Suppressor macrophage (primary cell): ENCODE measurements at places on chromosomes 1 and 21.
A peak's percentile ranks its signal among the peaks of the same experiment; 100 is the strongest.

DNA sequence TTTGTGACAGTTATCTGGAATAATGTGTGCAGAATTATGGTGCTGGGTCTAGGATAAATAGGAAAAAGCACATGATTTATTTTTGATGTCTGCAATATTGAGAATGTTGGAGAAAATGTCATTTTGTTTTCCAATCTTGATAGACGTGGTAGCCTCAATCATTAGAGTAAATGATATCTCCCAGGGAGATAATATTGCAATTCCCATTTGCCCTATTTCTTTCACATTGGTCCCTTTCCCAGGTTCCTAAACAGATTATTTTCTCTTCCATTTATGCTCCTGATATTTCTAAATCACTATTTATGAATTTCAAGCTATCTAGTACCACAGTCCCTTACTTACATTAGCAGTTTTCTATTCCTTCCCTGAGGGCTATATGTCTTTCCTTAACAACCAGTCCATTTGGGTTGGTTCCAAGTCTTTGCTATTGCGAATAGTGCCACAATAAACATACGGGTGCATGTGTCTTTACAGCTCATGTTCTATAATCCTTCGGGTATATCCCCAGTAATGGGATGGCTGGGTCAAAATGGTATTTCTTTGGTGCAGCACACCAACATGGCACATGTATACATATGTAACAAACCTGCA lies 447.3 kb downstream of the PLA2G4A start:
- DNase-seq: no peak

DNA sequence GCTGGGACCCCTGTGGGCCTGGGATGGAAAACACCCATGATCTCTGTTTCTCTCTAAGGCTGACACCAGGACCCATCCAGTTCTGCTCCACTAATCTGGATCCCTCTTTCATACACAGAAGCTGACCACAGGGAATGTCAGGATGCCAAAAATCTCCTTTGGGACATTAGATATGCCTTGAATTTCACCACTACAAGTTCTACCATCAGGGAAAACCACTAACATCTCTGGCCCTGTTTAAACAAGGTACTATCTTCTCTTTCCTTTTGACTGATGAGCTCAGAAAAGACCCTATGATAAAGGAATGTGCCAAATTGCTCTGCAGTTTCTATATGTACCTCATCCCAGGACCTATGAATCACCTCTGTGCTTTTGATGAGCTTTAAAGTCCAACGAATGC lies 10.2 kb upstream of the PLXNA2 start:
- no peak for DNase-seq

- no peak for DNase-seq
Observed at GRCh38 chr1:103459346-103459745, 66.2 kb upstream of the RNPC3 start.

DNA sequence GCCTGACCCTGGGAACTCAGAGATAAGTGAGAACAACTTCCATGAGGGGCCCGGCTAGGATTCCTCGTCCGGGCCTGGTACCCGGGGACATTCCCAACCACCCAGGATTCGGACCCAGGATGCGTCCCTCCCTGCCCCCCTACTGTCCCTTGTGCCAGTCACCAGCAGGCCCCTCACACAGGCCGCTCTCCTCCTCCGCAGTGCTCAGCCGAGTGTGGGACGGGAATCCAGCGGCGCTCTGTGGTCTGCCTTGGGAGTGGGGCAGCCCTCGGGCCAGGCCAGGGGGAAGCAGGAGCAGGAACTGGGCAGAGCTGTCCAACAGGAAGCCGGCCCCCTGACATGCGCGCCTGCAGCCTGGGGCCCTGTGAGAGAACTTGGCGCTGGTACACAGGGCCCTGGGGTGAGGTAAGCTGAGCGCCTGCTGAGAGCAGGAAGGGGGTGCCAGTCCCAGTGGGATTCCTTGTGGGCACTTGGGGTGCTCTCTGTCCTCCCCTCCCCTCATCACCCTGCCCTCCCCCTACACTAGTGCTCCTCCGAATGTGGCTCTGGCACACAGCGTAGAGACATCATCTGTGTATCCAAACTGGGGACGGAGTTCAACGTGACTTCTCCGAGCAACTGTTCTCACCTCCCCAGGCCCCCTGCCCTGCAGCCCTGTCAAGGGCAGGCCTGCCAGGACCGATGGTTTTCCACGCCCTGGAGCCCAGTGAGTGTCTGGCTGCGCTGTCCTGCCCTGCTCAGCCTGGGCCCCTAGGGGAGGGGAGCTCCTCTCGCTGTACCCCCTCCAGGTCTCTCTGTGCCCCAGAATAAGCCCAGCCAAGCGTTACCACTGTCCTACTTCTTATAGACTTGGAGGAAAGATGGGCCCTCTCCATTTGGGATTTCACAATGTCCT lies 9.8 kb downstream of the ADAMTSL4 start:
- DNase-seq: peak; percentile 67

DNA sequence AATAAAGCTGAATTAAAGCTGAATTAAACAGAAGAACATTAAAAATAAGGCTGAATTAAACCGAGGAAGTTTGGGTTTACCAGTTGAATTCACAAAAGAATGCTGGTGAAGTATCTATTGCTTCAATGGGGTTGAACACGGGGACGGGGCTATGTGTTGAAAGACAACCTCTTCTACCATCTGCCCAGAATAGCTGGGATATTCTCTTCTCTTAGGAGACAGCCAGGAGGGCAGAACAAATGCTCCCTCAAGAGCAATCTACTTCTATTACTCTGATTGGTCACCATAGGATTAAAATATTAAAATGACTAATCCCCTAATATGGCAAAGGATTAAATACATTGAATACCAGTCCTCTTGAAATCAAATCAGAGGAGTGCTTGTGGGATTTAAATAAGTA lies 68.4 kb downstream of the LPGAT1 start:
- no peak for DNase-seq

DNA sequence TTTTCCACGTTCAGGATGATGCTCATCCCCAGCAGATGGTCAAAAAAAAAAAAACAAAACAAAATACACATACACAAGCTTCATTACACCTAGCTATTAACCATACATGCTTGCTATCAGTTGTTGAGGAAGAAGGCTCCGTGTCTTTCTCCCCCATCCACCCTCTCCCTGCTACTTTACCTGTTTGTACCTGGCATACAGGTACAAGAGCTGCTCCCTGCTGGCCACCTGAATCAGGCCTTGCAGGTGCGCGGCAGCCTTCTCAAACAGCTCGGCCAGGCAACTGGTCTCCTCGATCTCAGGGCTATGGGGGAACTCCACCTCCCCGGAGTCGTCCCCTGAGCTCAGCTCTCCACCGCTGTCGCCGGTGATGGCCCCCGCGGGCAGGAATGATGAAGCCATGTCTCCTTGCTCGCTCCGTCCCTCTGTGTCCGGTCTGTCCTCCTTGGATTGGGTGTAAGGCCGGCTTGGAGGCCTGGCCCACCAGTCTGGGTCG lies 464 bp downstream of the ACBD6 start:
- DNase-seq: no peak

GRCh38 chr21:33403128-33403785 lies at the start of gene IFNGR2:
Gene IFNGR2, plus strand, starts transcription at chr21:33403413. Its CDS starts 131 bp downstream, at chr21:33403544.
- DNase-seq: peak; percentile 87

GRCh38 chr1:5501206-5501930 lies 490.9 kb downstream of the NPHP4 start:
- no peak for DNase-seq

- peak; percentile 83 for DNase-seq
Observed at GRCh38 chr1:109490029-109490933, 3.6 kb upstream of the CYB561D1 start.

DNA sequence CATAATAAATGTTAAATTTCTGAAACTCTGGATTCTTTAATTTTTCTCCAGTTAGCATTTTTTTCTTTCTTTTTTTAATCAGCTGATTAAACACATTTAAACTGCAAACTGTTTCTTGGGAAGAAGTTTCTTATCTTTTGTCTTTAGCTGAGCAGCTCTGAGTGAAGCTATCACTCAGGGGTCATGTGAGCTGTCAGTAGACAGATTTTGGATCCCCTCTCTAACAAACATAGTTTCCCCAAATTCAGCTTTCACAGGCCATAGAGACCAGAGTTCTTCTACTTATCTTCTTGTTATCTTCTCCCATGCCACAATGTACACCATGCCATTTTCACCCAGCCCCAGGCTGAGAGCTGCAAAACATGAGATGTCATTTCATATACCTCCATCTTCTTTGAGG lies 148.9 kb downstream of the CDC42BPA start:
- DNase-seq: no peak

DNA sequence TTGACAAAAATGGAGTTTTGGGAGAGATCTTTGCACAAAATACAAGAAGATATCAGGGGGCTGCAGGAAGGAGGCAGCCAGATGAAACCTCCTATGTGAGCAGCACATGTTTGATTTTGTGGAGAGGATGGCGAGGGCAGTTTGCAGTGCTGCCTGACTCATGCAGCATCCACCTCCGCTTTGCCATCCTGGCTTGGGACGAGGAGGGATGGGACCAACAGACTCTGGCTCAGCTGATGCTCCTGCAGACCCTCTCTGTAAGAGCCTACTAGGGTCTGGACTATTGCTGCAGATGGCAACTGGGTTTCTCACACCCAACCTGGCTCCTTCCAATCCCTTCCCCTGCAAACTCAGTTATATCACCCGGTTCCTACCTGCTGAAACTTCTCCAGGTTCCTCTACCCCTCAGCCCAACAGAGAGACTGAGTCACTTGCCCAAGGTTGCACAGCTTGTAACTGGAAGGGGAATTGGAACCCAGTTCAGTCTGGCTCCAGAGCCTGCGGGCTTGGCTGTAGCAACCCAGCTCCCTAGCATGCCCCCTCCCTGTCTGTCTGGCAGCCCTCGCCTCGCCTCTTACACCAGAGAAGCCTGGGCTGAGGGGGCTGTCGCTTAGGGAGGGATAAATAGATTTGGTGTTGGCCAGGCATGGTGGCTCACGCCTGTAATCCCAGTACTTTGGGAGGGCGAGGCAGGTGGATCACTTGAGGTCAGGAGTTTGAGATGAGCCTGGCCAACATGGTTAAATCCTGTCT lies 205.8 kb downstream of the PTPRU start:
- DNase-seq: no peak

DNA sequence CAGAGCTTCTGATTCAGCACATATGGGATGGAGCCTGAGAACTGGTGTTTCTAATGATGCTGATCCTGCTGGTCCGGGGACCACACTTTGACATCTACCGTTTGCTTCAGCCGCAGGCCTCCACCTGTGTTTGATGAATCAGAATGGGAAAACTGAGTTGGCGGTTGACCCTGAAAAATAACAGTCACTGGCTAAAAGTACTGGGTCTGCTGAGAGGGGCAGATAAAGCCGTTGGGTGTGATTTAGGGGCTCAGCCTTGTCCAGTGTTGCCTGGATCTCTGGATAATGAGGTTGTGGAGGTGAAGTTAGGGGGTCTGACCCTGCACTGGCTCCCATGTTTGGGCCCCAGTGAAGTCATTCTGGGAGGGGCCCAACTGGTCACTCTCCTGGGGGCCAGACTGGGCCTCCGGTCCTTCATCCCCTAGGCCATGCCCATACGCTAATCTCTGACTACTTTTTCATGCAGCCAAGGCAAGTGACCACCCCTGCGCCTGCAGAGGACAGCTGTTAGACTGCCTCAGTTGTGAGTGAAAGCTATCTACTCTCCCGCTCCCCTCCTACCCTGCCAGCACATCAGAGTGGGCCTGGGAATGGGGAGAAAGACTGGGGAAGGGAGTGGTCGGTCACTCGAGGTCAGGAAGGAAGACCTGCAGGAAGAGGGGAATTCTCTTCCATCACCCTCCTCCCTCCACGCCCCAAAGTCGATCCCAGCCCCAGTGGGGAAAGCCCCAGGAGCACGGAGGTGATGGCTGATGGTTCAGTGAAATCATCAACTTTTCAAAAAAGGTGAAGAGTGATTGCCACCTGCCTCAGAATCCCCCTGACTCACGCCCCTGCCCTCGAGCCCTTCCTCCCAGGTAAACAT lies 27.7 kb downstream of the VASH2 start:
- DNase-seq: no peak

DNA sequence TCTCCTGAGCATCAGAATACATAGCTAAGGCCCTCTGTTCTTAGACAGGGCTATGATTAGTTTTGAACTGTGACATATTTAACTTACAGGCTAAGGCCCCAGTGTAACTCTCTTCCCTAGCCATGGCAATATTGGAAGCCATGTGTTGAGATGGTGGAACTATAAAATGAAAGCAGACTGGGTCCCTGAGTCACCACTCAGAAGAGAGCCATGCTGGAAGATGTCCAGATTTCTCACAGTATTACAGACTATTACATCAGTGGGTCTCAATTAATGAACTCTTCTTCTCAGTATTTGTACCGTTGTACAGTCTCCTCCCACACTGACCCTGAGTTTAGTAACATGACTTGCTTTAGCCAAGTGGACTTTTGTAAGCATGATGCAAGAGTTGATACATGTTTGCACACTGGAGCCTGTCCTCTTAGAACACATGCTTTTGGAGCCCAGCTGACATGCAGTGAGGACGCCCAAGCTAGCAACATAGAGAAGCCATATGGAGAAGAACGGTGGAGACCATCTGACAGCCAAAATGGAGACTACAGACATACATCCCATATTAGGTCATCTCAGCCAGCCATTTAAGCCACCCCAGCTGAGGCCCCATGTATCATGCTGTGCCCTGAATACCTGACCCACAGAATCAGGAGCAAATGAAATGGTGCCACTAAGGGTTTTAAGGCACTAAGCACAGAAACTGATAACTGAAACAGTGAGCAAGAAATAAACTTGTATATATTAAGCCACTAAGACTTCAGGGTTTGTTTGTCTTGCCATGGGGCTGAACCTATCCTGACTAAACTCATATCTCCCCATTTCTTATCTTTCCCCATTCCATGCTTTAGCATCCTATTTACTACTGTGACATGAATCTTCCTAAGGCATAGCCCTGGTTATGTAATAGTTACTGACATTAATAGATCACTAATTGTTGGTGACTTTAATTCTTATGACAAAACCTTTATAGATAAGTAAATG lies 24.4 kb downstream of the TBX15 start:
- DNase-seq: no peak

DNA sequence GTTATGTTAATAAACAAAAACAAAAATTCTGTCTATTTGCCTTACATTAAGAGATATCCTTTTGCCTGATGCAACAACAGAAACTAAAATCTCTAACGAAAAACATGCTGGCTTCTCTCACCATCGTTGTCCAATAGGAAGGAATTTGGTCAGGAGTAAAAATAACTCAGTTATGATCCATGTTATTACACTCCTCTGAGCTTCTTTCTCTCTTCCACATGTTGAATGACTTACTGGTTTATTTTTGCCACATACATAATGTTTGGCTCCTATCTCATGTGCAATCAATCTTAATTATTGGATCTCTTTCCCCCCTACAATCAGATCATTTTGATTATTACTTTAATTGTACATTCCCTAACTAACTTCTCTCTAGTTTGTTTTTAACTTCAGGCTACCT lies 688.4 kb downstream of the USP25 start:
- DNase-seq: no peak

DNA sequence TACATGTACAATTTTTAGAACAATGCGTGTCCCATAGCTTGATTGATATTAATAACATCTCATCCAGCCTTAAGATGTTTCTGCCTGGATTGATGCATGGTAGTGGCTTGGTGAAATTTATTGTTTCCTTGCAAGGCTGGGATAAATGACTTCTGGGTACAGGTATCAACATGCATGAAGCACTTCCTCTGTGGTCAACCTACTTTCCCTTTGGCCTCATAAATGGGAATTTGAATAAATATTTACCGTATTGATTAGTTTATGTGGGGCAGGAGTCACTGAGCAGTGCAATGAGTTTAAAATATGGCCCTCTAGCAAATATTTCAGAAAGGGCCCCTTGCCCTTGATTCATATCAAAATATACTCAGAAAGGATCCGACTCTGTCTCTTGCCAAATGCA lies 83.9 kb upstream of the KCNE2 start:
- DNase-seq: no peak

- no peak for DNase-seq
Observed at GRCh38 chr21:25464275-25464674, 143.0 kb downstream of the MRPL39 start.

GRCh38 chr1:41620365-41621169 lies 136.1 kb upstream of the EDN2 start:
- no peak for DNase-seq
